ENCODE measurements at places on chromosomes 6 and 20.

DNA sequence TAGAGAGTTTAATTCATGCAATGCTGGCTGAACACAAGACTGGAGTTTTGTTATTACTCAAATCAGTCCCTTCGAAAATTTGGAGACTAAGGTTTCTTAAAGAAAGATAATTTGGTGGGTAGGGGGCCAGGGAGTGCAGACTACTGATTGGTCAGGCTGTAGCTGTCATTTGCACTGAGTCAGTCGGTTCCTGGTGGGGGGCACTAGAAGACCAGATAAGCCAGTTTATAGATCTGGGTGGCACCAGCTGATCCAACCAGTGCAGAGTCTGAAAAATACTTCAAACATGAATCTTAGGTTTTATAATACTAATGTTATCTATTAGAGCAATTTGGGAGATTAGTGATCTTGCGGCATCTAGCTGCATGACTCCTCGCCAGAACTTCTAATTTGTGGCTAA, 530.7 kb downstream of the NKAIN2 start:
- DNase-seq: no peak

GRCh38 chr6:30799210-30799609, 54.9 kb upstream of the IER3 start:
- DNase-seq: no peak

DNA sequence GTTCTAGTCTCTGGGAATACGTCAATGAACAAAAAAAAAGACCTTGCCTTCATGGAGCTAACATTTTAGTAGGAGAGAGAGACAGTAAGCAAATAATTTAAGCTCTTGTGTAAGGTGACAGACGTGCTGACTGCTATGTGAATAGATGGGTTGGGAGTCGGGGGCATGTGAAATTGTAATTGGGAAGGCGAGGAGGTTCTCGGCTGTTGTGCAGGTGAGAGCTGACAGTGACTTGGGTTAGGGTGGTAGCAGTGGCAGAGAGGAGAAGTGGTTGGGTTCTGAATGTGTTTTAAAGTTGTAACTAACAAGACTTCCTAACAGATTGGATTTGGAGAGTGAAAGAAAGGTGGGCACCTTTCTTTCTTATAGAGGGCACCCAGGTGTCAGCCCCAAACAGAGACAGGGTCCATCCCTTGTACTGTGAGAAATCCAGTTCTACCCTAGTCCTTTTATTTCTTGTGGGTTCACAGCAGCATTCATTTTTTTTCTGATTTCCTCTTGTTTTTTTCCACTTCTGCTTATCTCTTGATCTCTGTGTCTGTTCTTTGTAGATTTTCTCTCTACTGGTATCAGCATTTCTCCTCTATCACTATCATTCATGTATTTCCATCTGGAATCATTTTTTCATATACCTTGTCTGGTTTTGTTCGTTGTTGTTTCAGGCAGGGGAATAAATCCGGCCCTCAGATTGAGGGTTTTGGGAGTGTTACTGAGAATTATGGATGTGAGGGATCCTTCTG, 15.4 kb upstream of the MYLK2 start:
- DNase-seq: no peak

DNA sequence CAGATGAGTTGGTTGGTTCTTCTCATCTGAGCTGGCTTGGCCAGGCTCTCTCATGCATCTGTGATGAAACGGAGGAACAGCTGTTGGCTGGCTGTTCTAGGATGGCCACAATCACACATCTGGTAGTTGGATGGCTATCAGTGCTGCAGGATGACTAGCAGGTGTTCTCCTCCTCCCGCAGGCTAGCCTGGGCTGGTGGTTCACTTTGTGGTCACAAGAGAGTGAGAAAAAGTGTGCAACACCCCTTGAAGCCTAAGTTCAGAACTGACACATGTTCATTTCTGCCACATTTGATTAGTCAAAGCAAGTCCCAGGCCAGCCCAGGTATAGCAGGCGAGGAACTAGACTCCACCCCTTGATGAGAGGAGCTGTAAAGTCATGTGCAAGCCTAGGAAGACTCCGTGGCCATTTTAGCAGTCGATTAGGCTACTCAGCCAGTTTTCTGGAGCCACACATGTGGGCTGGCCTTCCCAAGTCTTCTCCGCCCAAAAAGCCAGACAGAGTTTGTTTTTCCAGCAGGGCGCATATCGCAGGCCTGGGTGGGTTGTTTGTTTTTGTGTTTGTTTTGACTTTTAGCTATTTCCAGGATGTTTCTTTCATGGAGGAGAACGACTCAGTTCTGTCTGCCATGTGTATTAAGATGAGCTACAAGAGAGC, 120.8 kb downstream of the ISM1 start:
- no peak for DNase-seq

- no peak for DNase-seq
Observed at GRCh38 chr20:3470208-3470626, 601 bp upstream of the ATRN start.

DNA sequence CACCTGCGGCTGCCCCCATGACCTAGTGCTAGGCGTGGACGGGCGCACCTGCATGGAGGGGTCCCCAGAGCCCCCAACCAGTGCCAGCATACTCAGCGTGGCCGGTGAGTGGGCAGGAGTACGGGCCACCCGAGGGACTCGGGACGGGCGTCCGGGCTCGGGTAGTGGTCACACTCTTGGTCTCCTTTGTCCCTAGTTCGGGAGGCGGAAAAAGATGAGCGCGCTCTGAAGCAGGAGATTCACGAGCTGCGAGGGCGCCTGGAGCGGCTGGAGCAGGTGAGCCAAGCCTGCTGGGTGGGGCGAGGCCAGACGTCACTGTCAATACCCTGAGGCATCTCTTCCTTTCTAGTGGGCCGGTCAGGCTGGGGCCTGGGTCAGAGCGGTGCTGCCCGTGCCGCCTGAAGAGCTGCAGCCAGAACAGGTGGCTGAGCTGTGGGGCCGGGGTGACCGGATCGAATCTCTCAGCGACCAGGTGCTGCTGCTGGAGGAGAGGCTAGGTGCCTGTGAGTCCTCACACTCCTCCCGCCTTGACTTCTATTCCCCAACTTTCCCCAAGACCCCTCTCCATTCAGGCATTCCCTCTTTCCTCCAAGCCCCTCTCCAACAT, 2.9 kb downstream of the EGFL8 start:
- DNase-seq: no peak

GRCh38 chr6:134674562-134674961, 275.3 kb downstream of the ALDH8A1 start:
- no peak for DNase-seq

- no peak for DNase-seq
Observed at GRCh38 chr20:22418738-22419137, 165.6 kb downstream of the FOXA2 start.

DNA sequence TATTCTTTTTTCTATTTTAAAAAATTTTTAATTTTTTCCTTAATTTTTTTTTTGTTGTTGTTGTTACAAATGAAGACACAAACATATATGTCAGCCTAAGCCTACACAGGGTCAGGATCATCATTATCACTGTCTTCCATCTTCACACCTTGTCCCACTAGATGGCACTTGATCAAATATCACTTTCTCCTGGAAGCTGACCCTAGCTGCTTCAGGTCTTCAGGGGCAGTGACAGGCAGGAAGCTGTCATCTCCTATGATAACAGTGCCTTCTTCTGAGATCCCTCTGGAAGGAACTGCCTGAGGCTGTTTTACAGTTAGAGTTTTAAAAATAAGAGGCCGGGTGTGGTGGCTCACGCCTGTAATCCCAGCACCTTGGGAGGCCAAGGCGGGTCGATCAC, 70.2 kb upstream of the EEF1E1 start:
- DNase-seq: no peak

GRCh38 chr6:40322336-40322735, 264.8 kb downstream of the LRFN2 start:
- DNase-seq: no peak

GRCh38 chr6:157535340-157536222, 154.6 kb downstream of the ZDHHC14 start:
- DNase-seq: no peak

GRCh38 chr6:24125980-24126379, at the start of gene NRSN1:
NRSN1 (plus strand) TSS chr6:24126215; CDS start chr6:24134328, 8,113 bp downstream.
- DNase-seq: no peak

DNA sequence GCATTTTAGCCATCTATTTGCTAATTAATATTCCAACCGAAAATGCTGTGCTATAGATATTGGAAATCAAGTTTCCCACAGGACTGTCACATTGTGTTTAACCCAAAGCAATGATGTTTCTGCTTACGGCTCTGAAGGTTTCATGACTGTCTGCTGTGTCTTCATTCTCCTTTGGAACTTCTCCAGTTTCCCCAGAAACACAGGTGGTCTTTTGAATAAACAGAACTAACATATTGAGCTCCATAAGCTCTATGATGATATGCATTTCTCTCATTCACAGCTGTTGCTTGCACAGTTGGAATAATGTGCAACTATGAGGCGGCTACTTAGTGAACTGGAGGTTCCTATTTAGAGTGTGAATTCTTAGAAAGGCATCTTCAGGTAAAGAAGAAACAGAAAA, 266.0 kb upstream of the ID4 start:
- DNase-seq: no peak

GRCh38 chr6:130851026-130851425, 23.8 kb downstream of the SMLR1 start:
- no peak for DNase-seq

DNA sequence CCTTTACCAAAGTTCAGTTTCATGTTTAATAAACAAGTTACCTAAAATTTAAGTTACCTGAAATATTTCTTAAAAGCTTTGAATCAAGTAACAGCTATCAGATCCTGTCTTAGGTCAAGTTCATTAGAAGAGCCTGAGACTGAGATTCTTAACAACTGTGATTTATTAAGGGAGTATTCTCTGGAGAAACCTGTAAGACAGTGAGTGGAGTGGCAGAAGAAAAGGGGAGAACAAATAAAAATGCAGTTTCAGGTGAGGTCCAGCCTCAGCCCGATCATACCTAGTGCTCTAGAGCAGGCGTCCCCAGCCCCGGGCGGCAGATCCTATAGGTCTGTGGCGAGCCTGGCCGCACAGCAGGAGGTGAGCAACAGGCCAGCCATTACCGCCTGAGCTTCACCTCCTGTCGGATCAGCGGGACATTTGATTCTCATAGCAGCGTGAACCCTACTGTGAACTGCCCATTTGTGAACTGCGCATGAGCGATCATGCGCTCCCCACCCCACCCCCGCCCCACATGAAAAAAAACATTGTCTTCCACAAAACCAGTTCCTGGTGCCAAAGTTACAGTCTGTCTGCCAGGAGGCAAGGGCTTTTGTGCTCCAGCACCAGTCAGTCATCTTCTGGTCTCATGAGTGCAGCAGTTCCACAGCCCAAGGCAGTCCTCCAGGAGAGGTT, 59.2 kb upstream of the ADGRB3 start:
- no peak for DNase-seq

DNA sequence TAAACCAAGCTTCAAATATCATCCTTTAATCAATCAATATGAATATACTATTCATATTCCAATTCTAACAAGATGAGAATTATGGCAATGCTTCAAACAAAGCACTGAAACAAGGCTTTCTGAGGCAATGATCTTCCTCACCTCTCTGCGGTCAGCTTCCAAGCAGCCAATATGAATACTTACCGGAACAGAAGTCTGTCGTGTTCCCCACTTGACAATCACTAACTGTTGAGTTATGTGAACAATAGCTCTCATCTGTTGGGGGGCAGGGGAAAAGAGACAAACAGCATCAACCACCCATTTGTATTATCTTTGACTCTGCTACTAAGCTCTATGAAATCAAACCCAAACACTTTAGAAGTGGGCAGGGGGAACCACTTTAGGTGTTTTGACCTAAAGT, 4.5 kb downstream of the CD164 start:
- DNase-seq: no peak

- DNase-seq: no peak
Observed at GRCh38 chr20:40860487-40860902, 168.1 kb upstream of the TOP1 start.

DNA sequence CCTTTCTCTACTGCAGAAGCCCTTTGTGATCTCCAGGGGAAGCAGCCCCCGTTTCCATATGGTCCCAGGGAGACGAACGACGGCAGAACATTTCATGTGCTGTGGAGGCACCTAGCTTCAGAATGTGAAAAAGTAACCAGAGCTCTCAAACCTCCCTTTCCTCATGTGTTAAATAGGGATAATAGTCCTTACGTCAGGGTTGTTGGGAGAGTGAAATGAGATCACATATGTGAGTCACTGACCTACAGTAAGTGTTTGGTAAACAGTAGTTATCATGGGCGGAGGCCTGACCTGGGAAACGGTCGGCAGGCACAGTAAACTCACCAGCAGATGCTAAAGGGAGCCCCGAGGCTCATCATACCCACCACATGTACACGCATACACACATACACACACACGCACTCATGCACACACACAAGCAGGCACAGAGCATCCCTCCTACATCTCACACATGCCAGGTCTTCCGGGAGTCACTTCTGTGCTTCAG, 89.7 kb downstream of the LY86 start:
- no peak for DNase-seq

DNA sequence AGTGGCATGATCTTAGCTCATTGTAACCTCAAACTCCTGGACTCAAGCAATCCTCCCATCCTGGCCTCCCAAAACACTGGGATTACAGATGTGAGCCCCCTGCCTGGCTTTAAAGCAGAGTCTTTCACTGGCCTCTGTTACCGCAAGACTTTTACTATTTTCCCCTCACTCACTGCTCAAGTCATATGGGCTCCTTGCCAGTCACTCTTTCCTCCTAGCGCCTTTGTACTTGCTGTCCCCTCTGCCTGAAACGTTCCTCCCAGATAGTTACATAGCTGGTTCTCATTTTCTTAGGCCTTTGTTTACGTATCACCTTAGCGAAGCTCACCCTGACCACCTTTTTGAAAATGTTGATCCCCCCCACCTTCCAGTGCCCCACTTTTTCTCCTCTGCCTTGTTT, 29.3 kb downstream of the RPRD1B start:
- DNase-seq: no peak

DNA sequence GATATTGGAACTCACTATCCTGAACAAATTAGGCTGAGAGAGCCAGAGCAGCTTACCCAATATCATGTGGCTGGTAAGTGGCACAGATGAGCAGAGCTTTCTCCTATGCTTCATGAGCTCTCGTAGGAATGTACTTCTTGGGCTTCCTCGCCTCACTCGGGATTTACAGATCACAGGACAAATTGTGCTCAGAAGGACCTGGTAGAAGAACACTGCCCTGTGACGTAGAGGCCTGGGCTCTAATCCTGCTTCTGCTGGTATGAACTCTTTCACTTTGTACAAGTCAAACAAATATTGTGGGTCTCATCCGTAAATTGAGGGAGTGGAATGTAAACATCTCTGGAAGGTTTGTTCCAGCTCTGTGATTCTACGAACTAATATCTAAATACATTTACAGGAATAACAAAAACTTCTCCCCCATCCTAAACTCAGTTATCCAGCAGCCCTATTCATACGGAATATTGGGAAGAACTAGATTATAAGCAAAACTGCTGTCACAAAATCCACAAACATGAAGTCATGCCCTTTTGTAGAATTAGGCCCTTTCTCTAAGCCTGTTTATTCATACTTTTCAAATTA, 187.6 kb downstream of the CLIC5 start:
- DNase-seq: no peak

GRCh38 chr6:13252790-13253189, 75.5 kb downstream of the TBC1D7 start:
- no peak for DNase-seq
